ENCODE measurements at places on chromosomes 5 and 9. TPM values are rescaled to one million over a fixed set of nuclear protein-coding genes. Genes with fewer than 3 reads are reported as not detected.

IRGM gene
- 3.9 TPM for polyA plus RNA-seq

MPDZ gene
- polyA plus RNA-seq, result not detected

DNA sequence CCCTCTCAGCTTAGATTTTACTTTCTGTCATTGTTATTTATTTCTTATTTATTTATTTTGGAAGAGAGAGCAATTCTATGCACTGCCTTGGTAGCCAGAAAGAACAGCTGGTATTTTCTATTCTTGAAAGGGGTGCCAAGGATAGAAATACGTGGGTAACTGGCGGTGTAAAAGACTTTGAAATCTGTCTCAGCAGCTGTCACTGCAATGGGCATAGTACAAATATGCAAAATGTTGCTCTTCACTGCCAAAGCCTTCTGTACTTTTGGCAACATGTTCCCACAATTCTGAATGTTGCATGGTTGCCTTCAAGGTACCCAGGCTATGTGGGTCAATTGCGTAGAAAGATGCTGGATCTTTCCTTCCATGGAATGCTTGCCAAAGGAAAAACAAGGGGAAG, 230.2 kb upstream of the EDIL3 start:
- no peaks in the 10 kb centered on the region for H3K27me3 ChIP-seq
- no peak overlapping the region for H3K27ac ChIP-seq
- no peak for DNase-seq
- no peaks in the 10 kb centered on the region for H3K36me3 ChIP-seq

DNA sequence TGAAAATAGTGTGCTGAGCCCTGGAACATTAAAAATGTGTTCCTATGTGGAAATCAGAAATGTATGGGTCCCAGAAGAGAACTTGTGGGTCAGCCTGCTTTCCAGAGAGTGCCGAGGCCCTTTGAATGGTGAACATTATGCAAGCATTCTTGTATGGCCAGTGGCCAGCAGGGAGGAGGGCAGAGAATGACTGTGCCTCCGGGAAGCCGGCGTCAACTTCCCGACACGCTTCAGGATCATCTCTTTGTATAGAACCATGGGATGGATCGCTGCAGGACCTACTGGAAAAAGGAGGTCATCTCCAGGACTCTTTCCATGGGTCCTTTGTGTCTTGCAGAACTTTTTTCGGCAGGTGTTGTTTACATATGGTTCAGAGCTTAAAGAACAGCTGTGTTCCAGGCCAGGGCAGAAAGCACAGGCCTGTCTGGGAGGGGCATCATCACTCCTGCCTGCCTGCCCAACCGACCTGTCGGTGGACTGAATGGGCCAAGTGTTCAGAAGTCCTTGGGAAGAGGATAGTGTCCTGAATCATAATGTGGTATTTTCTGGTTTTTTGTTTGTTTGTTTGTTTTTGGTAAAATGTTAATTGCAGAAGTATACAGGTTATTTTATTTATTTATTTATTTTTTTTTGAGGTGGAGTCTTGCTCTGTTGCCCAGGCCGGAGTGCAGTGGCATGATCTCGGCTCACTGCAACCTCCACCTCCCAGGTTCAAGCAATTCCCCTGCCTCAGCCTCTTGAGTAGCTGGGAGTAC, 9.0 kb downstream of the PRRC2B start:
- H3K4me3 ChIP-seq, result no peak overlapping the region
- H3K27me3 ChIP-seq, result no peaks in the 10 kb centered on the region
- DNase-seq, result no peak
- H3K27ac ChIP-seq, result no peak overlapping the region
